ENCODE measurements at places on chromosomes 1 and 21.

DNA sequence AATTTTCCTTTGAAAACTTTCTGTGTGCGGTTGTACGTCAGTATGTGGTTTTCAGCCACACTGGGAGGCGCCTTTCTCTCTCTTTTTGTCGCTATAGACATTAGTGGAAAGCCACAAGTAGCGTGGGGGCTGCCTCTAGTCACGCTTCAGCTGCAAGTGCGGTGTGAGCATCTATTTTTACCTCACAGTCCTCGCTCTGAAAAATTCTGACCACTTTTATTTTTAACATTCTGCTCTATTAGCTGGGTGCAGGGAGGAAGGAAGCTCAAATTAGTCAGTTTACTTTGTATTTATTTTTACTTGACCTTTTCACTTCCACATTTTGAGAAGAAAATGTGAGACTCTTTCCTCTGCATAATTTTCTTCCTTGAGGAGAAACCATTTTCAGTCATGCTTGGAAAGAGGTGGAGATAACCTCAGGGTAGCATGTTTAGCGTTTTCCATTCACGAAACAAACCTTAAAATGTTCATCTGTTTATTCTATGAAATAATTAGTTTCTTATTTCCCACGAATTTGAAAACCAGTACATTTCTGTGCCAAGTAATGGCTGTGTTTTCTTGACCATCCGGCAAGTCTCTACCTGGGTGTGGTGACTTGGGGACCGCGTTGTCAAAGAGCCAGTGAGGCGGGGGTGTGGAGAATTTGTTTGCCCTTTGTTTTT is 35.6 kb downstream of the ADARB1 start:
- DNase-seq = peak; percentile 63

DNA sequence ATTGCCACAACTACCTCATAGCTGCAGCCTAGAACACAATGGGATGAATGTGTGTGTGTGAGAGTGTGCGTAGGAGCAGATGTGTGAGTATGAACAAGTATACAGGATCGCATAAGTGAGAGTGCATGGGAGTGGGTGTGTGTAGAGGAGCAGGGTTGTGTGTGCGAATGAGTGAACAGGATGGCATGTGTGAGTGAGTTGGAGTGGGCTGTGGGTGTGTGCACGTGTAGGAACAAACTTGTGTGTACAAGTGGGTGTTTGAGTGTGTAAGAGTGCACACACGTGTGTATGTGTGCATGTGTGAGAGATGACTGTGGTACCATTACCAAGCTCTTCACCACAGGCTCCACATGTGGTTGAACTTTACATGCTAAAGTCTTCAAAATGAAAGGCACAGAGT is 175.4 kb upstream of the EDN2 start:
- no peak for DNase-seq

- no peak for DNase-seq
Observed at GRCh38 chr1:116940814-116941599, 31.3 kb downstream of the PTGFRN start.

GRCh38 chr1:6075748-6076147 is 30.1 kb downstream of the KCNAB2 start:
- peak; percentile 41 for DNase-seq

- no peak for DNase-seq
Observed at GRCh38 chr1:56423716-56424115, 155.6 kb downstream of the PLPP3 start.
